ENCODE measurements at places on chromosomes 12 and 14.

- DNase-seq = no peak
These were observed 836 bp downstream of the AAAS start for GRCh38 chr12:53320352-53321195.

- DNase-seq = no peak
These were observed 87.5 kb downstream of the EPS8 start for GRCh38 chr12:15701631-15702156.

GRCh38 chr14:100864206-100864605 is 38.3 kb downstream of the MEG3 start:
- DNase-seq = no peak

DNA sequence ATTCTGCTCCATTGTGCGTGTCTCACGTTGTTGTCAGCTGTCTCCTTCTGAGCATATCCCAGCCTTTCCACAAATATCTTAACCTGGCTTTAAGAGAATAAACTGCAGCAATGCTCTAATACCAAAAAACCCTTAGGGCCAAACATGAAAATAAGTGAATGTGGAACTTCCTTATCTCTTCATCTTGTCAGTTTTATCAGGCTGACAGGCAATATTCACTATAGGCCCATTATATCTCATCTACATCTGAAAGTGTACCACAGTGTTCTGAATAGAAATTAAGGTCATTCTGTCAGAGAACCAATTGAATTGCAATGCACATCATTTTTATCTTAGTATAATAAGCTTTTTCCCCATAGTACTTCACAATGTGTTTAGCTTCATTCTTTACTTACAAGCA is 933.1 kb upstream of the FBXO33 start:
- no peak for DNase-seq

GRCh38 chr14:49959822-49960408 is 67.0 kb downstream of the ARF6 start:
- no peak for DNase-seq

- no peak for DNase-seq
These were observed 94.7 kb downstream of the SLC5A8 start for GRCh38 chr12:101115326-101115725.

DNA sequence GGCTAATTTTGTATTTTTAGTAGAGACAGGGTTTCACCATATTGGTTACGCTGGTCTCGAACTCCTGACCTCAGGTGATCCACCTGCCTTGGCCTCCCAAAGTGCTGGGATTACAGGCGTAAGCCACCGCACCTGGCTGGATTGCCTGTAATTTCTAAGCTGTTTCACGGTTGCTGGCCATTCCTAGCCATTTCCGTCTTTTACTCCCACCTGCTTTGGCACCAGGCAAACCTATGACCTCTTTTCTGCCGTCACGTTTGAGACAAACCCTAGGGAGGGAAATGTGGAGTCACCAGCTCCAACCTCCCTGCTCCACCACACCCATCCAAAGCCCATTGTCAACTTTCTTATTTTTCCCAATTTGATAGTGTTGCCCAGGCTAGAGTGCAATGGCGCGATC is 1.2 kb downstream of the GPR132 start:
- no peak for DNase-seq

Data from stimulated activated CD4-positive, alpha-beta T cell treated with anti-CD3 and anti-CD28 coated beads, Interleukin-15, amount 100 ng/mL, for 1 hour (primary cell).